Osteocyte (in vitro differentiated cells): ENCODE measurements at places on chromosomes 13 and 19. TPM values are rescaled to one million over a fixed set of nuclear protein-coding genes. Genes with fewer than 3 reads are reported as not detected.

DNA sequence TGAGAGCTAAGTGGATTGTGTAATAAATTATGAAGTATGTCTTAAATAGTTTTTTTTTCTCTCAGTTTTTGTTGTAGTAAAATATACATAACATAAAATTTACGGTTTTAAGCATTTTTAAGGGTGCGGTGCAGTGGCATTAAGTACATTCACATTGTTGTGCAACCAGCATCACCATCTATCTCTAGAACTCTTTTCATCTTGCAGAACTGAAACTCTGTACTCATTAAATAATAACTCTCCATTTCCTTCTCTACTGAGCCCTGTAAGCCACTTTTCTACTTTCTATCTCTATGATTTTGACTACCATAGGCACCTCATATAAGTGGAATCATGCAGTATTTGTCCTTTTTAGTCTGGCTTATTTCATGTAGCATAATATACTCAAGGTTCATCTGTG lies 87.1 kb downstream of the GJA3 start:
- no peaks in the 10 kb centered on the region for H3K27me3 ChIP-seq
- no peak for DNase-seq
- peaks cover 40% of the 10 kb centered on the region for H3K36me3 ChIP-seq
- no peak overlapping the region for H3K27ac ChIP-seq
- H3K4me1 ChIP-seq = no peaks in the 10 kb centered on the region
- no peak overlapping the region for H3K4me3 ChIP-seq

DNA sequence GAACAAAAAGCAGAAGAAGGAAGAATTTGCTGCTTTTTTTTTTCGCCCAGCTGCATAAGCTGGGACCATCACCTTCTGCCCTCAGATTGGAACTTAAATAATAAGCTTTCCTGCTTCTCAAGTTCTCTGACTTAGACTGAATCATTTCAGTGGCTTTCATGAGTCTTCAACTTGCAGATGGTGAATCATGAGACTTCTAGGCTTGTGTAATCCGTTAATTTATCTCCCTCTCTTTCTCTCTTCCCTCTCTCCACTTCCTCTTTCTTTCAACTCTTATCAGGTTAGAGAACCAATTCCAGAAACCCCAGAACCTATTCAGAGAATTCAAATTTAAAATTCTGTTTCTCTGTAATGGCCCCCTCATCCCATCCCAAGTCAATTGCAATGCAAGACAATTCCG lies 1153.7 kb downstream of the PCDH9 start:
- no peak for DNase-seq
- no peak overlapping the region for H3K4me3 ChIP-seq
- H3K36me3 ChIP-seq = no peaks in the 10 kb centered on the region

DNA sequence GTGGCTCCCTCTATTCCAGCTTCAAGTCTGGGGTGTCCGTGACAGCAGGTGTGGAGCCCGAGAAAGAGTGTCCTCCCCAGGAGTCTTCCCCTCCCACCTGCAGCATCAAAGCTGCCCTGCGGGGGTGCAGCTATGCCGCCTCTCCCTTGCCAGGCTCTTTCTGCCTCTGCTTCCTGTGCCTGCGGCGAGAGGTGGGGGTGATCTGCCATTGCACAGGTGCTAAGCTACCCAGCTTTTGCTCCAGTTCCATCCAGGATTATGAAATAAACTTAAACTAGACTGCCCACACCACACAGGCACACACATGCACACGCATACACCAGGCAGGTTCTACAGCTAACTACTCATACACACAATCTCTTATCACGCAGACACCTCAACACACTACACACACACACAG lies 104.7 kb upstream of the CLDN10 start:
- H3K4me3 ChIP-seq = no peak overlapping the region
- H3K27ac ChIP-seq = no peak overlapping the region
- peaks cover 29% of the 10 kb centered on the region for H3K27me3 ChIP-seq
- H3K4me1 ChIP-seq = no peaks in the 10 kb centered on the region
- H3K36me3 ChIP-seq = no peaks in the 10 kb centered on the region

- no peak overlapping the region for H3K4me3 ChIP-seq
- no peaks in the 10 kb centered on the region for H3K27me3 ChIP-seq
- peaks cover 5% of the 10 kb centered on the region for H3K36me3 ChIP-seq
- H3K4me1 ChIP-seq = peaks cover 16% of the 10 kb centered on the region
- DNase-seq = no peak
- no peak overlapping the region for H3K27ac ChIP-seq
Observed at GRCh38 chr19:19039901-19040300, 6.5 kb downstream of the ARMC6 start.

GRCh38 chr13:97267418-97268059 lies 45.4 kb downstream of the MBNL2 start:
- peak overlapping the region; percentile 62 for H3K4me3 ChIP-seq
- H3K27ac ChIP-seq = peak overlapping the region; percentile 90
- no peaks in the 10 kb centered on the region for H3K27me3 ChIP-seq
- no peak for DNase-seq
- peaks cover 17% of the 10 kb centered on the region for H3K36me3 ChIP-seq
- H3K4me1 ChIP-seq = peaks cover 68% of the 10 kb centered on the region

GRCh38 chr13:113531041-113531873 lies 40.7 kb upstream of the DCUN1D2 start:
- H3K27ac ChIP-seq = no peak overlapping the region
- peaks cover 56% of the 10 kb centered on the region for H3K36me3 ChIP-seq
- H3K4me1 ChIP-seq = peaks cover 2% of the 10 kb centered on the region
- H3K4me3 ChIP-seq = no peak overlapping the region
- H3K27me3 ChIP-seq = no peaks in the 10 kb centered on the region
- DNase-seq = no peak

DNA sequence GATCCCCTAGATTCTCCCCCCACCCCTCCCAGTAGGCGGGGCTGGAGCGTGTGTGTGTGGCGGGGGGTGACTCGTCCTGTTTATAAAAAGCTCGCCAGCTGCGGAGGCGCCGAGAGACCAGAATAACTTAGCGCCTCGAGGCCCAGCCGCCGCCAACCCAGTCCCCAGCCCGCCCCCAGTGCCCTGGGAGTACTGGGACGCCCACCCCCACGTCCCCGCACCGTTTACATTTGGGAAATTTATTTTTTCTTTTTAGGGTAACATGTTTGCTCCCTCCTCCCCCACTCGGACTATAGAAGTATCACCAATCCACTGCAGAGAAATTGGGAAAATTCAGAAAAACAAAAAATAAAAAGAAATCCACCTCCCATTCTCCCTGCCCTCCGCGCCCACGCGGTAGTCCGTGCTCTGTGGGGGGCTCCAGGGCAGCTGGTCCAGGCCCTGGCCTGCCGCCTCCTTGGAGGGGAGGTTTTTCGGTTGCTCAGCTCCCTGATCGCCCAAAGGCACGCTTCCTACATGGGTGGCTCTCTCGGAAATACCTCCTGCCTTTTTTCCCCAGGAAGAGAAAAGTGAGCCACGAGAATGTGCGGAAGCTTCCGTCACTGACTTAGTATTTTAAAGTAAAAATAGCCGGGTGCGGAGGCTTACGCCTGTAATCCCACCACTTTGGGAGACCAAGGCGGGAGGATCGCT lies 1.5 kb upstream of the RAB3A start:
- DNase-seq = no peak
- peaks cover 27% of the 10 kb centered on the region for H3K4me1 ChIP-seq
- peak overlapping the region; percentile 97 for H3K27ac ChIP-seq
- no peaks in the 10 kb centered on the region for H3K36me3 ChIP-seq
- H3K4me3 ChIP-seq = peak overlapping the region; percentile 86
- H3K27me3 ChIP-seq = no peaks in the 10 kb centered on the region

ERICH6B gene
- total RNA-seq = not detected in 2 replicates
